SK-N-SH (cell line): ENCODE measurements at places on chromosomes 4 and X. TPM values are rescaled to one million over a fixed set of nuclear protein-coding genes. Genes with fewer than 3 reads are reported as not detected.

GRCh38 chr4:24405341-24405740 lies 179.0 kb downstream of the DHX15 start:
- DNase-seq, result no peak

Gene CYTL1
- polyA plus RNA-seq, result 3.0 and 3.8 TPM in 2 replicates

GRCh38 chr4:141350122-141350905 lies 129.6 kb downstream of the ZNF330 start:
- DNase-seq, result no peak

- no peak for DNase-seq
Observed at GRCh38 chr4:86264241-86264640, 95.6 kb downstream of the MAPK10 start.

Gene GRXCR1
- polyA plus RNA-seq, result not detected in 2 replicates
